Activated CD8-positive, alpha-beta T cell treated with anti-CD3 and anti-CD28 coated beads for 36 hours (primary cell): ENCODE measurements at places on chromosomes 1 and 21. TPM values are rescaled to one million over a fixed set of nuclear protein-coding genes. Genes with fewer than 3 reads are reported as not detected.

The KRTAP8-1 gene
- total RNA-seq, result not detected

The CLDN19 gene
- not detected for total RNA-seq

The CD84 gene
- total RNA-seq, result 18.1 TPM

The TNN gene
- 0.07 TPM for total RNA-seq

The MNDA gene
- not detected for total RNA-seq

The ZBTB8A gene
- not detected for total RNA-seq

The RRP15 gene
- 24.3 TPM for total RNA-seq

The TRAF3IP3 gene
- 194 TPM for total RNA-seq

DNA sequence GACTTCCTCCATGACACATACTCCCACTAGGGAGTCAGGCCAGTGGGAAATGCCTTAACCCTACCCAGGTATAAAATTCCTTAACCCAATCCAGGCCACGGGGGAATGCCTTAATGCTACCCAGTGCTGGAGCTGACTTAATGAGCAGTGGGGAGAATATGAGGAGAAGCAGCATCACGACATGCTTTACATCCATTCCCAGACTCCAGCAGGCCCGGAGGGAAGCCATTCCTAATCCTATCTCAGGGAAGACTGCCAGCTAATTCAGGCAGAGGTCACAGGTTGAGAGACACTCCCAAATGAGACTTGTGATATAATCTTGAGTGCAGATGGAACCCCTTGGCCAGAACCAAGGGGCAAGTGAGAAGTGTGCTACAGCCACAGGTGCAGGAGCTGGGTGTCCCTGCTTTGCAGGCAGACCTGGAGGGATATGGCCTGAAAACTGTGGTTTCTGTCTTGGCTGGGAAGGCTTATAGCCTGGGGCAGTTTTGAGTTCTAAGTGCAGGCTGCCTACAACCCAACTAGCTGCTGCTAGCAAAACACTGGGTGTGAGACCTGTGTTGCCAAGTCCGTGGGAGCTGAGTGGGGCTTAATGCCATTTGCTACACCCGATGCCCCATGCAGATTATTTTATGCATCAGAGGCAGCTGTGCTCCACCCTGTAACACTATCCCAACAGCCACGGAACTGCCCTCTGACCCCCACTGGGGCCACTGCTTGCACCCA lies 45.1 kb upstream of the GUCA2A start:
- no peak for DNase-seq

DNA sequence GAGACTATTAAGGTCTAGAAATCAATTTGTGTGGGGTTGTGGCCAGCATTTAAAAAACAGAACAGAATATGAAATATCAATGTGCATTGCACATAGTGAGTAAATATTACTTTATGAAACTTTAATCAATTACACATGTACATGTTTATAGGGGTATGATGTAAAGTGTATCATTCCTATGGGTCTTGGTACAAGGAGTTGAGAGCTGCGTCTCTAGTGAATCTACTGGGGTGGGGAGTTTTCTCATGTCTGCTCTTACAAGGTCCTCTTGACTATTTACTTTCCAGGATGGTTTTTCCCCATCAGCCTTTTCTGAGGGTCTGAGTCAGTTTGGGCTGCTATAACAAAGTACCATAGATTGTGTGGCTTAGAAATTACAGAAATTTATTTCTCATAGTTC lies 75.8 kb downstream of the BACH1 start:
- no peak for DNase-seq

- DNase-seq, result no peak
Measured at GRCh38 chr1:115199416-115200132, 110.3 kb upstream of the TSPAN2 start.

DNA sequence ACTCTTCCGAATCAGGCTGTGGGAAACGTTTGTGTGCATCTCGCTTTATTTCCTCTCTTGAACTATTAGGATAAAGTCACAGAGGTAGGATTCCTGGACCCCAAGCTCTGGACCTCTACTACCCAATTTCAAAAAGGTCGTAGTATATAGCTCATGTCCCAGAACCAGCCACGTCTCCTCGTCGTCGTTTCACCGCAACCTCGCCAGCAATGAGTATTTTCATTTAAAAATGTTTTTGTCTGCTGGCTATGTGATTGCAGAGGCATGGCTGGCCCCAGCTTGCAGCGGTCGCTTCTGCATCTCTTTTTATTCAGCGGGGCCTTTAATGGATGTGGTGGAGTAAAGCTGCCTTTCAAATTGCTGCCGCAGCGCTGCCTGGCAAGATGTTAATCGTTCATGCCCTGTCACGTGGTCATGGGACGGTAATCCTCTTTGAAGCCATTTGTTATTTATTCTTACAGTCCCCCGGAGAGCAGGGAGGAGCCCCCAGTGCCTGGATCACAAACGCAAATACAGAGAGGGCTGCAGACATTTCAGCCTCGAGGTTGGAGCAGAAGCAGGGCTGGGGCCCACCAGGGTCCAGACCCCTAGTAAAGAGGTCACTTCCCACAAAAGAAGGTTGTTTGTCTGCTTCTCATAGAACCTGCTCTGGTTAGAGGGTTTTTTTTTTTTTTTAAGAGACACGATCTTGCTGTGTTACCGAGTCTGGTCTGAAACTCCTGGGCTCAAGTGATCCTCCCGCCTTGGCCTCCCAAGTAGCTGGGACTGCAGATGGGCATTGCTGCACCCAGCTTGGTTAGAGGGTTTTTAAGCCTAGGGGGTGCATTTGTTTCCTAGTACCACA lies 11.6 kb upstream of the NPHP4 start:
- DNase-seq, result no peak
